ENCODE measurements at places on chromosomes 11 and 22.

DNA sequence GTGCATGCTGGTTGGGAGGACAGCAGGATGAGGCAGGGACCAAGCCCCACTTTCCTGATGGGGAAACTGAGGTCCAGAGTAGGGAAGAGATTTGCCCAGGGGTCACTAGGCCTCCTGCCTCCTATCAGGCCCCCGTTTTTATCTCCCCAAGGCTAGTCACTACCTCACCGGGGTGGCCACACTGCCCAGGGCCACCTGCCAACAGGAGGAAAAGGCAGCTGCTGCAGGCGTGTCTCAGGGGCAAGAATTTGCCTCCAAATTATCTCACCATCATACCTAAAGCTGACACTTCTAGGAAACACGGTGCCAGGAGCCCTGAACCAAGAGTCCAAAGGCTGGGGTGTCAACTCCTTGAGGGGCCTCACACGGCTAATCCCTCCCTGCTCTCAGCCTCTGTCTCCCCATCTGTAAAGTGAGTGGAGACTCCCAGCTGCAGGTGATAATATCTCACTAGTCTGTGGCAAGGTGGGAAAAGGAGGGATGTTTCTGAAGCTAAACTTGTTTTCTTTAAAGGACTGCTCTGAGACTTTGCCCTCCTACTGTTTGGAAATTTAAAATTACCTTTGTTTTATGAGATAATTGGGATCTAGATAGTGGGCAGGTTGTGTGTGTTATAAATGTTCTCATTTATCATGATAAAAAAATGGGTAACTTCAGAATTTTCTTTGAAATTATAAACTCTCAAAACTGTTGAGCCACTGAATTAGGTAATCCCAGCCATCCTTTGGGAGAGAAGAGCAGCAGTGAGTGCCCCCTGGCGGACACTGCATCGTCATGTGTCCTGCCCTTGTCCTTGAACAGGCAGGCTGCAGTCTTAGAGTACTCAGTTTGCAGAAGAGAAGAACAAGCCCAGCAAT lies 60.0 kb downstream of the MYO7A start:
- peak; percentile 55 for DNase-seq

GRCh38 chr11:134724779-134725140 lies 312.7 kb upstream of the B3GAT1 start:
- no peak for DNase-seq

GRCh38 chr11:85096939-85097338 lies 530.2 kb downstream of the DLG2 start:
- no peak for DNase-seq

DNA sequence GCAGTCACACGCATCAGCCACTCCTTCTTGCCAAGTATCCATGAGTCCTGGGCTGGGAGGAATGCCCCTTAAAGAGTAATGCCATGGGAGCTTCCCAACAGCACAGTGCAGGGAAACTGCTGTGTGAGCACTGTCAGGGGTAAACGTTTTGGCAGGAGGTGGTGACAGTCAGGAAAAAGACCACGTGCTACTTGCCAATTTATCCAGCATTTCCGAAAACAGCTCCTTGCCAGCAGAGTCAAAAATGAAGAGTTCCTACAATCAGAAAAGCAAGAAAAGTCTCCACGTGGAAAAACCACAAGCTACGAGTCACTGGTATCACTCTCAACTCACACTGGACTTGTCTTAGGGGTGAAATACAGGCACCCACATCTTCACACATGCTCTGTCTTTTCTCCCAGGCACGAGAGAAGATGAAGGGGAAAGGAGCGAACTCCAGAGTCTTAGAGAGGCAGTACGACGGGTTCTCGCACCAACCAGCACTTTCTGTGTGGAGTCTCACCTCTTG lies 9.9 kb downstream of the IFT27 start:
- no peak for DNase-seq

DNA sequence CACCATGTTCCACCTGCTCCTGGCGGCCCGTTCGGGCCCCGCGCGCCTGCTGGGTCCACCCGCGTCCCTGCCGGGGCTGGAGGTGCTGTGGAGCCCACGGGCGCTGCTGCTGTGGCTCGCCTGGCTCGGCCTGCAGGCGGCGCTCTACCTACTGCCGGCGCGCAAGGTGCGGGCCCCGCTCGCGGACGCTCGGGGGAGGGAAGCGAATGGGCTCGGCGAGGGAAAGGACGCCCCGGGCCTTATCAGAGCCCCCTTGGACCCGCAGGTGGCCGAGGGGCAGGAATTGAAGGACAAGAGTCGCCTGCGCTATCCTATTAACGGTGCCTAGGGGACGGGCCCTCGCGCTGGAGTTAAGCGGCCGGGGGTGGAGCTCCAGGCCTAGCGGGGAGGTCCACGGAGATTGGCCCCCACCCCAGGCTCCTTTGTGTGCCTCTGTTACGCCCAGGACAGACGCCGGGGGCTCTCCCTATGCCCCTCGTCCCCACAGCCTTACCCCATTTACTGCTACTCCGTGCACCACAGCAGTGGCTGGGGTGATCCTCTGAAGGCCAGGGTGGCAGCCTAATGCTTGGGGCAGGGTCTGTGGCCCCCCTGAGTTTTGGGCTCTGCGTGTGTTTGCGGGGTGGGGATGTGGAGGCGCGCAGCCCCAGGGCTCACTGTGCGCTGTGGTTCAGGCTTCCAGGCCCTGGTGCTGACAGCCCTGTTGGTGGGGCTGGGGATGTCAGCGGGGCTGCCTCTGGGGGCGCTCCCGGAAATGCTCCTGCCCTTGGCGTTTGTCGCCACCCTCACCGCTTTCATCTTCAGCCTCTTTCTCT lies 1.1 kb downstream of the TM7SF2 start:
- DNase-seq, result peak; percentile 19

DNA sequence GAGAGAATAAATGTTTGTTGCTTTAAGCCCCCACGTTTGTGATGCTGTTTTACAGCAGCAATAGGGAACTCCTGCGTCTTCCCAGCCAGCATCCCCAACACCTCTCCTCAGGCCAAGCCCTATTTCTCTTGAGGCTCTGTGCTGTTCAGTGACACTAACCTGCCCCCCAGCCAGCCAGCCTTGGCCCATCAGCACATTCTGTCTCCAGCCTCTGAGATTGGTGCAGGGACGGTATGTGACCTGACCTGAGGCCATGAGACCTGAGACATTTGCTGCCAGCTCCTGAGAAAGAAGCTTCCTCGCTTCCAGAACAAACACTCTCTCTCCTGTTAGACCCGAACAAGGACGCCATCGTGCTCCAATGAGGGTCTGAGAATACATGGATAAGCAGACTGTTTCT lies 38.5 kb upstream of the SLC35C1 start:
- no peak for DNase-seq
